ENCODE measurements at places on chromosomes 5 and 9.

GRCh38 chr5:175471628-175472027 is 6.7 kb upstream of the SFXN1 start:
- no peak for DNase-seq

DNA sequence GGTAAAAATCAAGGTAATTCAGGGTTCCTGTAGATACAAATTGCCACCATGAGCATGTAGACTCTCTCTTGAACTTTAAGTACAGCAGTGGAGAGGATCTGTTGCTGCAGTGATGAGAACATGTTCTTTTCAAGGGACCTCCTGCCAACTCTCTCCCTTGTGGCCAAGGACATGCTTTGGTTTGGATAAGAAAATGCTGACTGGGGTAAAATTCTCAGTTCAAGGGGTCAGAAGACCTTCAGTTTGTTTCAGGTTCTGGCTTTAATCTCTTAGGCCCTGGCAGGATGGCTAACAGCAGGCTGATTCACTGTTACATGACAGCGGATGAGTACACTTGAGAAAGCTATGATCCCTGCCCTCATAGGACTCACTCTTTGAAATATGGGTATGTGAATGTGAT is 299.2 kb upstream of the NMUR2 start:
- DNase-seq = no peak

DNA sequence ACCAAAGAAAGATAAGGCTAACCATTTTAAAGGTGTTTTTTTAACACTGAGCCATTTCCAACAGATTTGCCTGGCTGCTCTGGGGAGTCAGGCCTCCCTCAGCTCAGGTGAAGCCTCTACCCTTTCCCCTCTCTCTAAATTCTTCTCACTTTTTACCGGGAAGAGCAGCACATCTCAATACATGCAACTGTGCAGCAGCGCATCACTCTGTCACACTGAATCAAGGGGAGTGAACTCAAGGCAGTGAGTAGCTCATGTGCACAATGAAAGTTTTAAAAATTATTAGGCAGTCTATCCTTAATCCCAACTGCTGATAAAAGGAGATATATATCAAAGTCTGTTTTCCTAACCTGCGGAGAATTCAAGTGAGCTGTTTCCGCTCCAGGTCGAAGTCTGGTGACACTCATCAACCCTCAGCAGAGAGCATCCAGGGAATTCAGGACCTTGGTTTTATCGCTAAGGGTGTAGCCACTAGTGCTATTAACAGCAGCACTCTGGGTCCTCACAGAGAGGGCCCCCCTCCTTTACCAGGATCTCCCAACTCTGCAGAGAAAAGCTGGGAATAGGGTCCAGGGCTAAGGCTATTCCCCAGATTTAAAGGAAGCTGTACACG is 1.0 kb downstream of the CEMIP2 start:
- no peak for DNase-seq

GRCh38 chr5:149563466-149563865 is 12.2 kb upstream of the CSNK1A1 start:
- peak; percentile 70 for DNase-seq

- DNase-seq = no peak
Observed at GRCh38 chr5:75482482-75482881, 28.9 kb downstream of the CERT1 start.

GRCh38 chr9:87718852-87719612 is 6.9 kb upstream of the CTSL start:
- no peak for DNase-seq

- DNase-seq = no peak
Observed at GRCh38 chr9:130718562-130718961, 25.0 kb downstream of the EXOSC2 start.

GRCh38 chr9:134193912-134194535 is 29.7 kb upstream of the RNU6ATAC start:
- DNase-seq = no peak

- no peak for DNase-seq
Observed at GRCh38 chr5:153209016-153209415, 281.5 kb upstream of the GRIA1 start.

- no peak for DNase-seq
Observed at GRCh38 chr5:127602481-127602880, 46.4 kb upstream of the CTXN3 start.

DNA sequence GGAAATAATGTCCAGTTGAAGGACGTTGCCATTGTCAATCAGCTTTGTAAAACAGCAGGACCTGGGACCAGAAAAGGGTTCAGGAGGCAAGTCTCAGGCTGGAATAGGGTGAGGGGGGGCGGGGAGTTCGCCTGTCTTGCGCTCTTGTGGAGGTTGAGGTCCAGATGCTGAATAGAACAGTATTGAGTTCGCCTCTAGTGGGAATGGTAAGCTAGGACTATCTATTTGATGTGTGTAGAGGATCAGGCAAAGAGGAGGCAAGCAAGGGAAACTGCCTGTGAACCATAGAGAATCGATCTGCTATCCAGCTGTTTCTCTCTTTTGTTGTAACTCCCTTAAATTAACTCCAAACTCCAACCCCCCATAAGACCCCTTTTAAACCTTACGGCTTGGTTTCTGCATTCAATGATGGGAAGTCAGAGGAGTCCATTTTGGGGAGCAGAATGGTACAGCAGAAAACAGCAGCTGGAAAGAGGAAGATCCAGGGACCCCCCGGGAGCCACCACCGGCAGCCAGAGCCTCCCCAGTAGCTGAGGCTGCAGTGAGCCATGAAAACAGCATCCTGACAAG is 133.7 kb downstream of the SLC28A3 start:
- no peak for DNase-seq

DNA sequence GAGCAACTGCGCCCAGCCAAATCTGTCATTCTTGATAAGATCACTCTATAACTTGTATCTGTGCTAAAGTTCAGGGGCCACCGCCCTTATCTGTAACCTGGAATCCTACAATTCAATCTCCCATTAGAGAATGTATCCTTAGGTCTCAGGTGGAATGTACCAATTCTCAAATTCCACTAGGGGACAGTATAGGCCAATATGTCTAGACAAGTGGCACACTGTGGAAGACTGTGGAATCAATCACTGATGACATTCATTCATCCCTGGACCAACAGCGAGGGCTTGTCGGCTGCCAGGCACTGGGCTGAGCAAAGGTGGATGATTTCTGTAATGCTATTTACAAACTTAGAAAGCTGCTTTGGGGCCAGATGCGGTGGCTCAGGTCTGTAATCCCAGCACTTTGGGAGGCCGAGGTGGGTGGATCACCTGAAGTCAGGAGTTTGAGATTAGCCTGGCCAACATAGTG is 28.7 kb upstream of the MEGF9 start:
- DNase-seq = peak; percentile 71

DNA sequence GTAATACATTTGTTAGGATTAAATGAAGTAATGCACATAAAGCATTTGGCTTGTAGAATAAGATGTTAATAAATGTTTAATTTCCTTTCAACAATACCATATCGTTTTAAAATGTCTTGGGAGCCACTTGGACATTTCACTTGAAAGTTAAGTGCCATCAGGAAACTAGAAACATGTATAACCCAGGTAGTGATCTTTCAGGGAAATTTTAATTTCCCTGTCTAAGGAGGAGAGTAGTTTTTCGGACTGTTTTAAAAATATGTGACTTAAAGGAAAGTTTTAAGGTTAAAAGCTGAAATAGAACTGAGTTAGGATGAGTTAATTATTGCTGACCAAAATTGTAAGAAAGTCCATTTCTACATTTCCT is 18.0 kb downstream of the CDC42SE2 start:
- DNase-seq = no peak

DNA sequence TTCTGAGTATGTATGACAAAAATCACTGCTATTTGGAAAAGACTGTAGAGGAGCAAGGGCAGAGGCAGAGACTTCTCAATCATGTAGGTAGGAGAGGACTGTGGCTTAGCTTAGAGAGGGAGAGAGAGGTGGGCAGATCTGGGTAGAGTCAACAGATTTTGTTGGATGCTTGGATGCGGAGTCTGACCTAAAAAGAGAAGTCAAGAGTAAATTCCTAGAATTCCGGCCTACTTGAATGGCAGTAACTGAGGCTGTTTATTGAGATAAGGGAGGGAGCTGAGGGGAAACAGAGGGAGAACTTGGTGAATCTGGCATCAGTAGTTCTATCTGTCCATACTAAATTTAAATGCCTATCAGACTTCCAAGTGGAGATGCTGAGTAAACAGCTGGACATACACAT is 2.4 kb downstream of the TICAM2 start:
- DNase-seq = no peak

DNA sequence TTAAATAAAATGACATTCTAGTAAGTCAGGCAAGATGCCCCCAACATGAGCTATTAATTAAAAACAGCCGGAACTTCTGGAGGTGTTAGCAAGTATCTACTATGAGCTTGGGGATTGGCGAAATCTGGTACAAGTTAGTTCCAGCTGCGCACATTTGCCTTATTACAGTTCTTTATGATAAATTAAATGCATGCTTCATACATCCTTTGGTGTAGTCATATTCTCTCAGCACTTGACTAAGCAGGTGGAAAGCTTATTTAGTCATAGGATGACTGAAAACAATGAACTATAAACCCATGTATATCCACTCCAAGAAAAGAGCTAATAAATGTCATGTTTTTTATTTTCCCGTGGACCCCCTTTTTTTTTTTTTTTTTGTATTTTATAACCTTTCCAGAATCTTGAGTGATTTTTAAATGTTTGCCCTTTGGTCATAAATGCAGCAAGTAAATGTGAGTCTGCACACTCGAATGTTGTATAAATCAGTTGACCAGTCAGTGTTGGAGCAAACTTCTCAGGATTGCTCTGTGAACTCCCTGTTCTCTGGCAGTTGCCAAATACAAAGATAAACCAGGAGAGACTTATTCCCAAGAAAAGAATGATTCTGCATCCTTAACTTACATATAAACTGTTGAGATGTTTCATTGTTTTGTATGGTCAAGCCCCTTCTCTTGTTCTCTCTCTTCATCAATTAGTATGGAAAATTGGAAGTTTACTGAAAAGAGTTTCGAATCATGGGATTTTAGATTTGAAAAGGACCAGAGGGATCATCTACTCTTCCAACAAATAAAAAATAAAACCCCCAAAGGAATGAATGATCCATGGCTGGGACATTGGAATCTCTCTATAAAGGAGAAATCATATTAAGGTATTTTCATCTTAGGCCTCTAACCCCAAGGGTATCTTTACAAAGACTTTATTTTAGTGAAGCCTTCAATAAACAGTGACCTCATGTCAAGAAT is 38.3 kb downstream of the PIK3R1 start:
- DNase-seq = no peak

DNA sequence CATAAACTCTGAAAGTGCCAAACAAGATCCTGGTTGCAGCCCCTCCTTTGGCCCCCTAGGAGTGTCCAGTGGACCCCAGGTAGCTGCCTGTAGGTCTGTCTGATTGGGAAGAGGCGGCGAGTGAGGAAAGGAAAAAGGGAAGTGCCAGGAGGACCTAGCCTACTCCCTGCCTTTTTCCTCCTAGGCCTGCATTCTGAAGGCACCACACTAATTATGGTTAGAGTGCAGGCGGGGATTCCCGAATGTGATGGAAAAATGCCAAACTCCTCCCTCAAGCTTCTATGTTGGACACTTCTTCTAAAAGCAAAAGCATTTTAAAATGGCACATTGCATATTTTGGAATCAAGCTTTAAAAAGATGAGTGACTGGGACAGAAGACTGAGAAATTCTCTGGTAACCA is 83.2 kb upstream of the SMIM15 start:
- DNase-seq = peak; percentile 47

DNA sequence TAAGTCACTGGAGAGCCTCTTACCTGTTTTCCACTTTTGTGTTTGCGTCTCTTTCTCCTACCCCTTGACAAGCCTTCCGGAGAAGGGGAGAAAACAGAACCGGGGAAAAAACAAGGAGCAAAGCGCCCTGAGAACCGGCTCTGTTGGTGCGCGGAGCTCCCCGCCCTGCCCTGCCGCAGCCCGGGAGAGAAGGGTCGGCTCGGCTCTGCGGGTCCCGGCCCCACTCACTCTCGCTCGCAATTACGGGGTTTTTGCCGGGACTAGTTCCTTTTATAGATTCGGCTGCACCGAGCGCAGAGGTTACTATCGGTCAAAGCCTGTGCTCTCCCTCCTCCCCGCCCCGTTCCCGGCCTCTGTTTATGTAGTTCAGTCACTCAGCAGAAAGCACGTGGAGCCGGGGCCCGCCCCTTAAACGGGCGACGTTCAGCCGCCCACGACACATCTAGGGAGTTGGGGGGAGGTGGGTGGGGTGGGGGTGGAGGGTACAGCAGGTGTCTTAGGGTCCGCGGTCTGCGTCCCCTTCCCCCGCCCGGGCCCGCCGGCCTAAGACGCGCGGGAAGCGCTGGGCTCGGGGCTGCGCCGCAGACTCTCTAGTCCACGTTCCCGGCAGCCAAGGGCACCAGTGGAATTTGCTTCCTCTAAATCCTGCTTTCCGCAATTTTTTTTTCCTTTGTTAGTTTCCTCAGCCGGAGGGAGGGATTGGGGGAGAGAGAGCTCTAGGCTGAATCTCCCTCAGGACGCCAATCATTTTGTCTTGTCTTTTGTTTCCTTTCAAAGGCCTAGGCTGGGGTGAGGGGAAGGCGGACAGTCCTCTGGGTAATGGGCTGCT is at the start of gene ABCA1:
TSS of gene ABCA1 (minus strand) at position 244 of the 829 bp plus-strand sequence. CDS start 24,476 bp downstream, outside the sequence.
- DNase-seq = peak; percentile 76

DNA sequence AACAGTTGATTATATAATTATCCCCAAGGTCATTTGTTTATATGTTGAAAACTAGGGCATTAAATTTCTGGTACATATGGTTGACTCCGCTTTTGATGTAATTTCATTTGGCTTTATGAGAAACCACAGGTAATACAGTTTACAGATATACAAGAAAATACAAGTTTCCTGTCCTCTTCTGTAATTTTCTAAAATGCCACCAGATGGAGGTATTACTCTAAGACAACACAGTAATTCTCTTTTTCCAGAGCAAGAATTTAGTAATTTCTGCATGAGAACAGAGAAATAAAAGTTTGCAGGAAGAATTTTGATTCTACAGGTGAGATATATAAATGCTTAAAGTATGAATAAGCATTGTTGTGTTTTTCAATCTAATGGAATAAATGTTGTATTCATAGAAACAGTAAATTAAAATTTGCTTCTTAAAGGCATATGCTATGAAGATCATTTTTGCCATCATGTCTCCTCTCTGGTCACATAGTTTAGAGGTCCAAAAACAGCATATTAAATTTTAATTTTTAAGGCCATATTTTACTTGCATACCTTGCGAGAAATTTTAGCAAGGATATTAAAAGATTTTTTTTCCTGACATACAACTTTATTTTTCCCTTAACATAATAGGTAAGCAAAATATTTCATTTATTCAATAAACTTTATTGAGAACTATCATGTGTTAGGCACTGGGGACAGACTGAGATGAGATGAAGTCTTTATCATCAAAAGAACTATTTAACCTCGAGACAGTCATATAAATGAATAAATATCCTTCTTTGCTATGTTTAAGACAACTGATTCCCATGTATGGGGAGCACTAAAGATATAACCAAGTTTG is 22.7 kb downstream of the CHD1 start:
- peak; percentile 58 for DNase-seq

DNA sequence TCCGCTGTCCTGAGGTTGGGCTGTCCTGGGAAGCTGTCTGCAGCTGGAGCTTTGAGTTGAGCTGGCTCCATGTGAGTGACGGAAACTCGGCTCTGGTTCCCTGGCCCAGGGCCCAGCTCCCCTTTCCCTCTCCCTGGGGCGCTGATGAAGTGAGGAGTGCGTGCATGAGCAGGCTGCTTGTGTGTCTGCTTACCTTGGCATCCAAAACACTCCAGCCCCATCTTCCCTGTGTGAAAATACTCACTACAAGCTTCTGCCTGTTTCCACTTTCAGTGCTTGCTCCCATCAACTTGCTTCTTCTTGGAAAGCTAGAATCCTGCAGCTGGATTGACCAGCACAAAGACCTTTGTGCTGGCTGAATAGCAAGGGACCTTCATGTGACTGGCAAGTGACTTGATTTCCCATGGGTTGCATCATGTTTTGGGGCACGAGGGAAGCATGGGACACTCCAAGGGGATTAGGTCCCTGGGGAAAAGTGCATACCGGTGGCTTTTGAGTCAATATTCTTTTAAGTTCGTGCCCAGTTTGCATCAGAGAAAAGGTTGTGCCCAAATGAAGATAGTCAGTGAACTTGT is 198.1 kb downstream of the GADD45G start:
- DNase-seq = no peak

All from kidney tubule cell (primary cell).